Fibroblast of skin of back (primary cell): ENCODE measurements at places on chromosomes 2 and 18.
A peak's percentile ranks its signal among the peaks of the same experiment; 100 is the strongest.

DNA sequence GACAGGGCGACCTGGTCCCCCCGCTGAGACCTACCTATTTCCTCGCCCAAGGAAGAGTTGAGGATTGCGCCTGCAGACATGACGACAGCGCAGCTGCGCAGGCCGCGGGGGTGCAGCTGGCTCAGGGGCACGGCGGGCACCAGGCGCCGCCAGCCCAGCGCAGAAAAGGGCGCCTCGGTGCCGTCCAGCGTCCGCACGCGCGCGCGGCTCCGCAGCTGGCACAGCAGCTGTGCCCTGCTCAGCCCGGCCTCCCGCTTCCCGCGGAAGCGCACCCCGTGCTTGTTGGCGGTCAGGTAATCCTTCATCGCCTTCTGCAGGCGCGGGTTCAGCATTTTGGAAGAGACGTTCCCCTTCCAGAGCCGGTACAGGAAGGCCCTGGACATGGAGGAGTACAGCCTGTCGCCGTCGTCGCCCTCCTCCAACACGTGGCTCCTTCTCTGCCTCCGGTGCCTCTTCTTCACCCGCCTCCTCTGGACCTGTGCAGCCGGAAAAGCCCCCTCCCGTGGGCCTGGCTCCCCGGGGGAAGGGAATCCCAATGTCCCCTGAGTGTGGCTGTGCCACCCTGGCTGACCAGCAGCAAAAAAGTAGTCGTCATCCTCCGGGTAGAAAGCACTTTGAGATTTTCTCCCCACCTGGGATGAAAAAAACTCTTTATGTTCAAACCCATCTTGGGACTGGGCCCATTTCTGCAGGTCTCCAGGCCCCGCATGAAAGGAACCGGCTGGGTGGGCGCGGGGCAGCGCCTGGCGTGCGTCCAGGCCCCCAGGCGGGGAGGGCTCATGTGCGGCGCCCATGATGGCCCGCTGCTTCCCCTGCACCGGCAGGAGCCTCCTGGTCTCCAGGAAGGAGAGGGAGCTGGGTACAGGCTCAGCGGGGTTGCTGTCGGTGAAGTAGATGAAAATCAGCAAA is 42.7 kb downstream of the ST6GAL2 start:
- no peak for DNase-seq

GRCh38 chr2:233273120-233273519 is 21.6 kb downstream of the ATG16L1 start:
- DNase-seq, result no peak

GRCh38 chr2:85131116-85131515 is 2.1 kb upstream of the TCF7L1 start:
- peak; percentile 56 for DNase-seq

- DNase-seq, result peak; percentile 12
These were observed 12.1 kb downstream of the SPIRE1 start for GRCh38 chr18:12645751-12646203.

DNA sequence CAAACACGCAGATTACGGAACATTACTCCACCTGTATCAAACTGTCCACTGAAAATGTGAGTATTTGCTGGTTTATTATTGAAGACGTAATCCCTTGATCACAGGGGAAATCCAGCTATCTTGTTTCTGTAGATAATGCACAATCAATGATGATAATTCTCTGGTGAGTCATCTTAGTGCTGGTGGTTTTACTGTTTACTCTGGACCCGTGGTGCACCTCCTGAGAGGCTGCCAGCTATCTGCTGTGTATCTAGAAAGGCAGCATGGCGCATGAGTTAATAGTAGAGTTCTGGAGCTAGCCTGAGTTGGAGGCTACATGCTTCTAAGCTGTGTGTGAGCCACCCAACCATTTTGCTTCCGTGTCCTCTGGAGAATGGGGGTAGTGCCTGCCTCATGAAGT is 6.5 kb downstream of the NCAPH start:
- DNase-seq, result peak; percentile 57

DNA sequence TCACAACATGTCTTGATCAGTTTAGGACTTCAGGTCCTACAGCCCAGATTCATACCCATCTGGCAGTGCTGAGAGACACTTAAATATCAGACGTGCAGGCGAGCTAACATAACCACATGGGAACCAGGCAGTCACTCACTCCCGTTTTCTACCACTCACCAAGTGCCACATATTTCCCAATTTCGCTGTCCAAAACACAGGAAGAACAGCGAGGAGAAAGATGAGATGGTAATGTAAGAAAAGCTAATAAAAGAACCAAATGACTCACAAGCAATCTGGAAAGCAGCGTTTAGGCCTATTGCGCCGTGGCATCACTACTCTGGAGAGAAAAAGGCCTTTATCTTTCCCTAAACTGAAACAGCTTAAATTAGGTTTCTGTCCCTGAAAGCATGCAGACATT is 647.8 kb upstream of the SLC39A10 start:
- peak; percentile 73 for DNase-seq

- no peak for DNase-seq
These were observed 369.8 kb downstream of the ARHGAP15 start for GRCh38 chr2:143499061-143499460.

GRCh38 chr18:23317975-23318675 is 135.0 kb upstream of the RIOK3 start:
- peak; percentile 87 for DNase-seq

GRCh38 chr2:102143450-102143985 is 972 bp downstream of the IL1R1 start:
- DNase-seq, result no peak

DNA sequence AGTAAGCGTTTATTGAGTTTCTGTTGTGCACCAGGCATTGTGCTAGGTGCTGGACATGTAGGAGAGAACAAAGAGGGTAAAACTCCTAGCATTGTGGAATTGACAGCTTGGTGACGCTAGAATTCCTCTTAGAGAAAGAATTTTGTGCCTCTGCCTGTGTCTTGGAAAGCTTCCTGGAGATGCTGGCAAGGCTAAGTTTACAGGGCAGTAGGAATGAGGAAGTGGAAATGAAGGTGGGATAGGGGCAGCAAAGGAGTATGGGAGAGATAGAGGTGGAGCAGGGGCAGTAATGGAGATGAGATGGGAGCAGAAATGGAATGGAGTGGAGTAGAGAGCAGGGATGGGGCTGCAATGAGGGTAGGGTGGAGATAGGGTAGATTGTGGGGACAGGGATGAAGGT is 29.8 kb downstream of the GPR39 start:
- DNase-seq, result no peak

DNA sequence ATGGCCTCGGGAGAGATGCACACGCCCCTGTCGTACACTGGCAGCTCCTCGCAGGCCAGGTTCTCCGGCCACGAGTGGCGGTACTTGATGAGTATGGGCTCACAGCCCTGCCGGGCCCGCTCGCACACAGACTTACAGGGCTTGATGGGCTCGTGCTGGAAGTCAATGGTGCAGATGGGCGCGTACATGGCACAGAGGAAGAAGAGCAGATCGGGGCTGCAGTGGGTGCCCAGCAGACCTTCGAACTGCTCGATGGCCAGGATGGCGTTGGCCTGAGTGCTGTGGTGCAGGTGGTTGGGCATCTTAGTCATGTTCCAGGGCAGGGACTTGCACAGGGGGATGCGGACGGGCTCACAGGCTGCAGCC is 359 bp downstream of the FRZB start:
- DNase-seq, result peak; percentile 8

DNA sequence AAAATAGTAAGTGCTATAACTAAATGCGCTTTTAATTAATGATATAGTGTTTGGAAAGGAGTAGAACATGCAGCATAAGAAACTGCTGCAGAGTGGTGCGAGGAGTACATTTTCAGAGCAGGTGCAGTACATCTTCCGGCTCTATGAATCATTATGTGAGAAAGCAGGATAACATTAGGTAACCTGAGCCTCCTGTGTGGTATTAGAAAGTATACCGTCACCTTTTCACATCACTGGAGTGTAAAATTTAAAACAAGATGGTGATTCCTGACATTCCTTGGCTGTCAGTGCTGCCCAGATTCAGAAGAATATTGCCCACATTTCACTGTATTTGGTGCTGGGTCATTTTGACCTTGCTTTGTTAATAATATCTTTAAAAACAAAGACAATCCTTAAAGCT is 7.8 kb upstream of the DYNC2LI1 start:
- DNase-seq, result no peak

DNA sequence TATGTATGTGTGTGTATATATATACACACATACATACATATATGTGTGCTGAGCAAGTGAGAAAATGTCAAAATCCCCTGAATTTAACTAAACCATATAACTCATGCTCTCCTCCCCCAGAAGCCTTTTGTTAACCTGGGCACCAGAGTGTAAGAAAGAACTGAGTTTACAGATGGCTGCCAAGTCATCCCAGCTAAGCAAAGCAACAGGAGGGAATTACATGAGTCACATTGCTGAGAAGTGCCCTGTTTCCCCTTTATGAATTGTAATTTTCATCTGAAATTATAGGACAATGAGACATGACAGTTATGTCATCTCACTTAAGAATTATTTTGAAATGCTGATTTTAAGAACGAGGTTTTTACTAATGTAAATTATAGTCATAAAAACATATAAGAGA is 29.9 kb downstream of the SCN7A start:
- no peak for DNase-seq

DNA sequence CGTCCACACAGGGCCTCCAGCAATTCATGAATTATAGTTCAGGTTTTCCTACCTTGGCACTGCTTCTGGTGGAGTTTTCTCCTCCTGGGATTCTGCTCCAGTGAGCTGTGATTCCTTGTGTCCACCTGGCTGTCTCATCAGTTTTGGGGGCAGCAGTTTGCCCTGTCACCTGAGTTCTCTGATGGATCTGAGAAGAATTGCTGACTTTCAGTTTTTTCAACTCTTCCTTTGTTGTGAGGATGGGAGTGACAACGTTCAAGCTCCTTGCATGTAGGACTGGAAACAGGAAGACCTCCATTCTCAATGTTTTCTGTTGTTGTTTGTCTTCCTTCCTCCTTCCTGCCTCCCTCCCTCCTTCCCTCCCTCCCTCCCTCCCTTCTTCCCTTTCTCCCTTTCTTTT is 359.0 kb downstream of the TSN start:
- no peak for DNase-seq

GRCh38 chr2:220077488-220077887 is 450.1 kb downstream of the SLC4A3 start:
- DNase-seq, result peak; percentile 59

DNA sequence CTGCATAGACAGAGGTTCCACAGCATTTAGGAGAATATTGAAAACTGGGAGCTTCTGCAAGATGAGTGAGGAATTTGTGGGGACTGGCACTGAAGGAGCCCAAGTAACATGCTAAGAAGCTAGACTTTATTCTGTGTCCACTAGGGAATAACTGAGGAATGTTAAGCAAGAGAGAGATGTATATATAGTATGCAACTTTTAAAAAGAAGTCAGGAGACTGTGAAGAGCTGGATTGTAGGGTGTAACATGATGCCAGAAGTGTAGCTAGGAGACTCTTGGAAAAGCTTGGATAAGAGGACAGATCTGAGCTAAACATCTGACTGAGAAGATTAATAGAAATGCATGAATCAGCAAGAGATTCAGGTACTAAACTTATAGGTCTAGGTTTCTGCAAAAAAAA is 270.6 kb upstream of the MMADHC start:
- peak; percentile 69 for DNase-seq

DNA sequence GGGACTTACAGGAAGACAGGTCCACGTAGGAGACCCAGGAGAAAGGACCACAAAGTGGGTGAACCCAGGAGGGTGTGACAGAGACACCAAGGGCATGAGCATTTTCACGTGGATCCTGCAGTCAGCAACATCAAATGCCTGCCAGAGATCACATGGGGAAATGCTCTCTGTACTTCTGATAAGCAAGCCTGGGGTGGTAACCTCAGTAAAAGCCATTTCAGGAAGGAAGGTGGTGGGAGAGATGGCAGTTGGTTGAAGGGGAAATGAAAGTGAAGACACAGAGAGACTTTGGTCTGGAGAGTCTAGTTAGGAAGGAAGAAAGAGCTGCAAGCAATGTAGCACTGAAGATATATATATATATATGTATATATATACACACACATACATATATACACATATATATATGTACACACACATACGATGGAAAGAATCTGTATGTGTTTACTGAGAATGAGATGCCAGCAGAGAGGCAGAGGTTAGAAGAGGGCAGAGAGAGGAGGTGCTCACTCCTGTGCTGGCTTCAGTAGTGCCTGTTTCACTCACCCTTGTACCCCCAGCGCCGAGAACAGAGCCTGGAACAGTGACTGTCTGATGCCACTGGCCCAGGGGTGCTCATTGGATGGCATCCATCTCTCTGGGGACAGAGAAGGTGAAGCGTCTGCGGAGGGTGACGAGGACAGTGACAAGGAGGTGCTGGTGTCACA is 314.9 kb downstream of the AFF3 start:
- no peak for DNase-seq

- DNase-seq, result no peak
These were observed 418.1 kb upstream of the MYT1L start for GRCh38 chr2:2749206-2749598.

DNA sequence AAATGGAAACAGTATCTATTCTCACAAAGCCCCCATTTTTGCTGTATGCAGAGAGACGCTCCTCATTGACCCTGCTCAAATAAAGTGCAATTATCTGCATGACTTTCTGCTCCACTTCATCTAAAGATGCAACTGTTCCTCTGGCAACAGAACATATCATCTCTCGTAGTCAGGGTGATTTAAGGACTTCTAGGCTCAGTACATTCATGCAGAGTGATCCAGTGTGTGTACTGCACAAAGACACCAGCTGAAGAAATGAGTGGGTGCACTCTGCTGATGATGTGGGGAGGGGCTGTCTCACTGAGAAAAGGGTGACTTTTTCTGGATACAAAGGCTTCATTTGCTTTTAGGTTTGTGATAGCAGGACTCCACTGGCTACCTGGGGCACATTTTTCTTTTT is 355.2 kb downstream of the GALNT13 start:
- no peak for DNase-seq

DNA sequence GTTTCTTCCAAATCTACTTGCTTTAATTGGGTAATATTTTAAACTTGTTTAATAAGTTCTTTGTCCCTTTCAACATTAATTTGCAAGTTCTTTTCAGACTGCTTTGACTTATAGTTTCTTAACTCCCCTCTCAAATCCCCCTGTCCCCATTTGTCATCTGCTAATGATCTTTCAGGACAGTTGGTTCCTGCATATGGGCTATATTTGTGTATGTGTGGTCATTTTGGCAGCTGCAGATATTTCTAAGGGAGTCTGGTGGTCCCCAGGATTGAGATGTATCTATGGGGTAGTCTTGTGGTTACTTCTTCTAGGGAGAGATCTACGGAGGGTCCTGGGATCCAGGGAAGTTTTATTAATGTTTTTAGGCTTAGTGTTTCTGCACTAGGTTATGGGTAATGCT is 120.6 kb upstream of the SP3 start:
- DNase-seq, result no peak

DNA sequence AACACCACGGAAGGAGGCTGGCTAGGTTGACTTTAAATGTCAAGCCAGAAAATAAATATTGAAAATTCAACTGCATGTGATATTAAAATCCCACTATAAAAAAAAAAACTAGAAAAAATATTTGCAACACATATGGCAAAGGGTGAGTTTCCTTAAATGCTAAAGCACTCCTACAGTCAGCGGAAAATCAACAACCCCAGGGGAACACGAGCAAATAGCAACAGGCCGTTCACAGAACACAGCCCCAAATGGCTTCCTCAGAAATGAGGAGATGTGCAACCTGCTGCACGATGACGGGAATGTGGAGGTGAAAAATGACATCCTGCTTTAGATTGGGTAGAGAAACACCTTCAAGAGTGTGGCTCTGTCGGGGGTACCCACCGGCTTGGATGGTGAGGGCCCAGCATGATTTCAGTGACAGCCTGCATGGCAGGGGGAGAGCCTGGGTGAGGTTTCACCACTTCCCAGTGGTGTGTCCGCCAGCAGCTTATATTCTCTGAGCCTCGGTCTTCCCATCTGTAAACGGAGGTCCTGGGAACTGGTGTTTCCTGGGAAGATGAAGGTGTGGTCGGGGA is 157.9 kb upstream of the GLI2 start:
- no peak for DNase-seq

- no peak for DNase-seq
These were observed 155.7 kb upstream of the TCF4 start for GRCh38 chr18:55743736-55744135.
